Pancreas (tissue), 10 donors: ENCODE measurements at places on chromosomes 7 and 10. TPM values are rescaled to one million over a fixed set of nuclear protein-coding genes. Genes with fewer than 3 reads are reported as not detected.

GRCh38 chr10:16787361-16787791, 29.8 kb downstream of the RSU1 start:
- DNase-seq: no peak
- no peaks in the 10 kb centered on the region for H3K27me3 ChIP-seq
- no peak overlapping the region for H3K4me3 ChIP-seq
- H3K4me1 ChIP-seq: no peaks in the 10 kb centered on the region
- H3K36me3 ChIP-seq: no peaks in the 10 kb centered on the region
- no peak overlapping the region for H3K27ac ChIP-seq

Gene OR2A5
- total RNA-seq: not detected

GRCh38 chr7:119270045-119270464, 1002.9 kb upstream of the KCND2 start:
- no peak overlapping the region for H3K27ac ChIP-seq
- no peaks in the 10 kb centered on the region for H3K27me3 ChIP-seq
- H3K4me1 ChIP-seq: no peaks in the 10 kb centered on the region
- H3K4me3 ChIP-seq: no peak overlapping the region

GRCh38 chr7:44329888-44330287, 4.5 kb upstream of the CAMK2B start:
- H3K27me3 ChIP-seq: no peaks in the 10 kb centered on the region
- H3K27ac ChIP-seq: no peak overlapping the region
- H3K4me1 ChIP-seq: no peaks in the 10 kb centered on the region

- no peak overlapping the region for H3K27ac ChIP-seq
- no peak overlapping the region for H3K4me3 ChIP-seq
- H3K4me1 ChIP-seq: peaks cover 17% of the 10 kb centered on the region
- no peaks in the 10 kb centered on the region for H3K36me3 ChIP-seq
- no peak for DNase-seq
- no peaks in the 10 kb centered on the region for H3K27me3 ChIP-seq
Observed at GRCh38 chr7:112089551-112089950, 116.6 kb downstream of the DOCK4 start.

Gene KCND2
- total RNA-seq: 1.2 TPM

GRCh38 chr10:70993051-70993450, 104.7 kb upstream of the PCBD1 start:
- no peak for DNase-seq
- H3K27ac ChIP-seq: no peak overlapping the region
- H3K4me3 ChIP-seq: no peak overlapping the region
- H3K27me3 ChIP-seq: no peaks in the 10 kb centered on the region
- no peaks in the 10 kb centered on the region for H3K4me1 ChIP-seq
- no peaks in the 10 kb centered on the region for H3K36me3 ChIP-seq

Gene SLC13A1
- total RNA-seq: not detected

- H3K27me3 ChIP-seq: no peaks in the 10 kb centered on the region
- no peak overlapping the region for H3K27ac ChIP-seq
- peak; percentile 23 for DNase-seq
- no peak overlapping the region for H3K4me3 ChIP-seq
- no peaks in the 10 kb centered on the region for H3K36me3 ChIP-seq
Observed at GRCh38 chr10:9243941-9244411, 1189.5 kb downstream of the GATA3 start.

GRCh38 chr7:7201578-7202374, 19.4 kb downstream of the C1GALT1 start:
- no peaks in the 10 kb centered on the region for H3K4me1 ChIP-seq
- no peak overlapping the region for H3K27ac ChIP-seq
- DNase-seq: no peak

DNA sequence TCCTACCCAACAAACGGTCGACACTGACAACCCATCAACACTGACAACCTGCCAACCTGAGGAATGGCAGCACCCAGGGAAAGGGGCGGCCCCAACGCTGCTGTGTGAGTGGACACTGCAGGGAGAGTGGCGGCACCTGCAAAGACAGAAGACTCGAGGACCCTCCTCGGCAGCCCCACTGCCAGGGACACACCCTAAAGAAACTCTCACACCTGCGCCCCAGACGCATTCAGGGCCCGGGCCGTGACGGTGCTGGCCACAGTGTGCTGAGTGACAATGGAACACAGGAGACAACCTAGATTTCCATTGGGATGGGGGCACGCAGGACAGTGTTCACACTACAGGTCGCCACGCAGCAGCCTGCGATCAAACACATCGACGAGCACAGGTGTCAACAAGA, 3.6 kb downstream of the CAMK2B start:
- H3K27ac ChIP-seq: no peak overlapping the region
- no peaks in the 10 kb centered on the region for H3K36me3 ChIP-seq
- H3K4me3 ChIP-seq: no peak overlapping the region
- H3K27me3 ChIP-seq: no peaks in the 10 kb centered on the region

DNA sequence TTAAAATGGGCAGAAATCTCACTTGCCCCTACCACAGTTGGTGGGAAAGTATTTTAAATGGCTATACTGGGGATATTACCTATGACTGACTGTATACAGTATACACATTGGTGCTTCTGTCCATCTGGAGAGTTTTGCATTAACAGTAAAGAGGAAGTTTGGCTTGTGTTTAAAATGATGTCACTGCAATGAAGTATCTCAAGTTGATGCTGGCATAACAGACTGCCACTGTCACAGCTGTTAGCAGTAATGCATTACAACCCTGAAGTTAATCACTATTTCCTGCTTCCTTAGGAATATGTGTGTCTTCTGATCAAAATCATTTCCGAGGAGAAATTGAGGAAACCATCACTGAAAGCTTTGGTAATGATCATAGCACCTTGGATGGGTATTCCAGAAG, 1.9 kb downstream of the DKK1 start:
- H3K4me1 ChIP-seq: no peaks in the 10 kb centered on the region
- H3K27me3 ChIP-seq: no peaks in the 10 kb centered on the region
- DNase-seq: no peak
- no peak overlapping the region for H3K4me3 ChIP-seq

DNA sequence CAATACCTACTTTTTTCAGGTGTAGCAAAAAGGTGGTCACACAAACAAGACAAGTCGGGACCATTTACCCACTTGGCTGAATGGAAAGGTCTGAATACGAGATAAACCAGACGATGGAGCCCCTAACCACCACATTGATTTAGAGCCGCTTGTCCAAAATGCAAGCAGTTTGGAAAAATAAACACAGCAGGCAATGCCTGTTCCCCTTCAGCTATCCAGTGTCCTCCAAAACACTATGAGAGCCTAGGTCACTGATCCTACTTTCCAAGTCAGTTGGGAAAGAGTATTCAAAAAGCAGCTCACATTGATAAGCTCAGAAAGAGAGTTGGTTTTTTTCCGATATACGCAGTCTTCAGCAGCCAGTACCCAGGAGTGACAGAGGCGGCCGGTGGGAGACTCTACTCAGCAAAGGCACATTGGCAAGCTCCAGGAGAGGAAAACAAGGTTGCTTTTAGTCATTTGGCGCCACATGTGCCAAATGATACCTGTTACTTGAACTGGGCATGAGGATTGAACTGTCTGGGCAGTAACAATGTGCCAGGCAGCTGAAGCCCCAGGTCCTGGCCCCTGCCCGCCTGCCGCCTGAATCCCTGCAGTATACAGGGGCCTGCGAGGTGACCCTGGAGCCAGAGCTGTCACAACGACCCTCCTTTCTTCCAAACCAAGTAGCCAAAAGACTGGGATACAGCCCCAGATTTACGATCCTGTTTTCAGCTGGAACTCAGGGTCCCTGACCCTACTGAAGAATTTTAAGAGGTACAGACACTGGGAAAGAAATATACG, 109.8 kb downstream of the PIP4K2A start:
- no peaks in the 10 kb centered on the region for H3K4me1 ChIP-seq
- no peak overlapping the region for H3K4me3 ChIP-seq

Gene FRMPD2
- total RNA-seq: 0.13 TPM

Gene APBB1IP
- 0.93 TPM for total RNA-seq

DNA sequence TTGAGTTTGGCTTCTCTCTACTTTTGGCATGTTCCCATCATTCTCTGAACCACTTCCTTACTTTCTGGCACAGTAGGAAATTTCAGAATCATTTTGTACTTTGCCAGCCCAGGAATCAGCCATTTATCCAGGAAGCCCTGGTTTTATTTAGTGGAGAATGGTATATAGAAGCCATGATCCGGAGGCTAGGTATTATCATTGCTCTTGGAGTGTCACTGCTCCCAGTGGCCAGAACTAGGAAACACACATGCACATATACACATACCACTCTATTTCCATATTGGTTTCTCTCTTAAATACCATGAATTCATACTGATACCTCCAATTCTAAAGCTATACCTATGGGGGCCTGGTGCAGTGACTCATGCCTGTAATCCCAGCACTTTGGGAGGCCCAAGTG, 36.3 kb downstream of the SUFU start:
- no peak overlapping the region for H3K4me3 ChIP-seq
- no peaks in the 10 kb centered on the region for H3K4me1 ChIP-seq
- no peak for DNase-seq
- no peak overlapping the region for H3K27ac ChIP-seq
- H3K27me3 ChIP-seq: no peaks in the 10 kb centered on the region

- no peaks in the 10 kb centered on the region for H3K27me3 ChIP-seq
- no peaks in the 10 kb centered on the region for H3K4me1 ChIP-seq
- DNase-seq: peak; percentile 47
- no peak overlapping the region for H3K27ac ChIP-seq
Observed at GRCh38 chr7:121994625-121995410, 121.9 kb downstream of the PTPRZ1 start.

DNA sequence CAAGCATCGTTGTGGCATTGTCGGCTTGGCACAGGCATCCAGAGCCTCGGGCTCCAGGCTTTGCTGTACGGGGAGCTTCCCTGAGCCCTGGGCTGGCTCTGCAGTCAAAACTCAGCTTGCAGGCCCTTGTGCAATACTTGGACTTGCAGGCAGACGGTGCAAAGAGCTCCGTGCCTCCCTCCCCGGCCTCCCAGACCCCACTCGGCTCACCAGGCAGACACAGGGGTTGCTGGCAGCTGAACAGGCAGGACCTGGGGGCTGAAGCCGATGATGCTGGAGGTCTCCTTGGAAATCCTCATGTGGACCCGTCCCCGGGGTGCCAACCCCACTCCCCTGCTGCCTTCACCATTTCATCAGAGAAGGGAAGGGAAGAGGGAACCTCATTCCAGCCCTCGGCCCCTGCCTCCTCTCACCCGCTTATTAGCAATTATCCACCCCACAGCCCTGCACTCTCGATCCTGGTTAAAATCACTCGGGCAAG, 59.6 kb upstream of the GNA12 start:
- H3K36me3 ChIP-seq: no peaks in the 10 kb centered on the region
- H3K27me3 ChIP-seq: no peaks in the 10 kb centered on the region
- H3K4me1 ChIP-seq: no peaks in the 10 kb centered on the region
- no peak overlapping the region for H3K27ac ChIP-seq

Gene PRKCQ
- total RNA-seq: 5.2 TPM

DNA sequence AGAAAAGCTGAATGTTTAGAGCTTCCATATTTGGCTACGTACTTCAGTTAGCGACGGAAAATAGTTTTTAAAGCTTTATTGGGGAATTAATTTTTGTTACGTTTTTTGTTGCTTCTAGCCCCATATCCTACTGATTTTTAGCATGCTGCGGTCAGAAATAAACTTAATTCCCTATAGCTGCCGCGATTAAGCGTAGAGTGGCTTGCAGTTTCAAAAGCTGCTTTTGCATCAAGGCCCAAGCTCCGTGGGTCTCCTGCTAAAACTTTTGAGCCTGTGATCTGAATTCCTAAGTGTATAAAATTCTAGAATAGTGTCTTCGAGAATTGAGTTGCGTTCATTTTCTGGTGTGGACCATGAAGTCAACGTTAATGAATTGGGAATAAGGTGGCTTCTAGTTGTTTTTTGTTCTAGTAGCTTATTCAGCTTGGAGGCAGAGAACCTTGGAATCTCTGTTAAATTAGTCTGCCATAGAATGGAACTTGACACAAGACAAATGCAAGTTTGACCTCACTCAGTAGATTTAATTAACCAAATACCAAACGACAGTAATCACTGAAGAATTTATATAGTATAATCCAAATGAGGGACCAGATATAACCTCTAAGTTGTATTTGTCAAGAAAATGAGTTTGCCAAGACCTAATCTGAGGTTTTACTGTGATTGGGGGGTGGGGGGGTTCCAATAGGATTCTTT, 977 bp downstream of the CALU start:
- H3K4me3 ChIP-seq: peak overlapping the region; percentile 98
- H3K4me1 ChIP-seq: peaks cover 10% of the 10 kb centered on the region
- peak overlapping the region; percentile 73 for H3K27ac ChIP-seq
- no peaks in the 10 kb centered on the region for H3K27me3 ChIP-seq
- no peaks in the 10 kb centered on the region for H3K36me3 ChIP-seq

- H3K4me1 ChIP-seq: no peaks in the 10 kb centered on the region
- H3K36me3 ChIP-seq: no peaks in the 10 kb centered on the region
- no peak for DNase-seq
- no peak overlapping the region for H3K4me3 ChIP-seq
- no peak overlapping the region for H3K27ac ChIP-seq
- no peaks in the 10 kb centered on the region for H3K27me3 ChIP-seq
Observed at GRCh38 chr10:110487411-110488331, 10.0 kb upstream of the DUSP5 start.

Gene ZP3
- total RNA-seq: 2.5 TPM

DNA sequence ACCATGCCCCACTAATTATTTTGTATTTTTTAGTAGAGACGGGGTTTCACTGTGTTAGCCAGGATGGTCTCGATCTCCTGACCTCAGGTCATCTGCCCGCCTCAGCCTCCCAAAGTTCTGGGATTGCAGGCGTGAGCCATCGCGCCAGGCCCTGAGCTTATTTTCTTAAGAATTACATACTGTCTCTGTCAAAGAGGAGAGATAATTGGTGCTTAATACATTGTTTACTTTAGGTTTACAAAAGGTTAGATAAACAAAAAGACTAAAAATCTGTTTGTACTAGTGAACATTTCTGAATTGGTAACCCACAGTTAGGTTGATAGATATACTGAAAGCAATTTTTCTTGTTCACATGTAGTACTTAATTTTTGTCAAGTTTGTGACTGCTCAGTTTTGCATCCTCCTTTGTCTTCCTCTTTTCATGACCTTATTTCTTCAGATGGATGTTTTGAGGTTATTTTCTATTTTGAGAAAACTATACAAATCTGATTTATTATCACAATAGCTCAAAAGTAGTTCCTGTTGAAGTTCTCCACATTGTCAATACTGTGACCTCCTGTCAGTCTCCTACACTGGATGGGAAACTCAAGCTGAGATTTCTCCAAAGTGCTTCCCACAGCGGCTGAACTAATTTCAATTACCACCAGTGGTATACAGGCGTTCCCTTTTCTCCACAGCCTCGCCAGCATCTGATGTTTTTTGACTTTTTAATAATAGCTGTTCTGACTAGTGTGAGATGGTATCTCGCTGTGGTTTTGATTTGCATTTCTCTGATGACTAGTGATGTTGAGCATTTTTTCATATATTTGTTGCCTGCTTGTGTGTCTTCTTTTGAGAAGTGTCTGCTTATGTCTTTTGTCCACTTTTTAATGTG, 22.5 kb downstream of the HHEX start:
- H3K36me3 ChIP-seq: no peaks in the 10 kb centered on the region
- no peak overlapping the region for H3K4me3 ChIP-seq
- H3K27me3 ChIP-seq: no peaks in the 10 kb centered on the region

GRCh38 chr10:73855413-73855812, 18.9 kb downstream of the CAMK2G start:
- H3K36me3 ChIP-seq: no peaks in the 10 kb centered on the region
- H3K4me3 ChIP-seq: no peak overlapping the region
- no peak overlapping the region for H3K27ac ChIP-seq
- no peaks in the 10 kb centered on the region for H3K4me1 ChIP-seq
